ENCODE measurements at places on chromosomes 4 and X. TPM values are rescaled to one million over a fixed set of nuclear protein-coding genes. Genes with fewer than 3 reads are reported as not detected.

BRCC3 gene
- 10.7 TPM for total RNA-seq

EPHA5 gene
- total RNA-seq = 0.91 TPM

SLITRK4 gene
- not detected for total RNA-seq

CHST7 gene
- total RNA-seq = 4.4 TPM

- DNase-seq = no peak
Measured at GRCh38 chr4:23269566-23269965, 576.8 kb downstream of the GBA3 start.

GRCh38 chr4:173490256-173490655 lies 39.8 kb downstream of the HAND2 start:
- DNase-seq = no peak

DNA sequence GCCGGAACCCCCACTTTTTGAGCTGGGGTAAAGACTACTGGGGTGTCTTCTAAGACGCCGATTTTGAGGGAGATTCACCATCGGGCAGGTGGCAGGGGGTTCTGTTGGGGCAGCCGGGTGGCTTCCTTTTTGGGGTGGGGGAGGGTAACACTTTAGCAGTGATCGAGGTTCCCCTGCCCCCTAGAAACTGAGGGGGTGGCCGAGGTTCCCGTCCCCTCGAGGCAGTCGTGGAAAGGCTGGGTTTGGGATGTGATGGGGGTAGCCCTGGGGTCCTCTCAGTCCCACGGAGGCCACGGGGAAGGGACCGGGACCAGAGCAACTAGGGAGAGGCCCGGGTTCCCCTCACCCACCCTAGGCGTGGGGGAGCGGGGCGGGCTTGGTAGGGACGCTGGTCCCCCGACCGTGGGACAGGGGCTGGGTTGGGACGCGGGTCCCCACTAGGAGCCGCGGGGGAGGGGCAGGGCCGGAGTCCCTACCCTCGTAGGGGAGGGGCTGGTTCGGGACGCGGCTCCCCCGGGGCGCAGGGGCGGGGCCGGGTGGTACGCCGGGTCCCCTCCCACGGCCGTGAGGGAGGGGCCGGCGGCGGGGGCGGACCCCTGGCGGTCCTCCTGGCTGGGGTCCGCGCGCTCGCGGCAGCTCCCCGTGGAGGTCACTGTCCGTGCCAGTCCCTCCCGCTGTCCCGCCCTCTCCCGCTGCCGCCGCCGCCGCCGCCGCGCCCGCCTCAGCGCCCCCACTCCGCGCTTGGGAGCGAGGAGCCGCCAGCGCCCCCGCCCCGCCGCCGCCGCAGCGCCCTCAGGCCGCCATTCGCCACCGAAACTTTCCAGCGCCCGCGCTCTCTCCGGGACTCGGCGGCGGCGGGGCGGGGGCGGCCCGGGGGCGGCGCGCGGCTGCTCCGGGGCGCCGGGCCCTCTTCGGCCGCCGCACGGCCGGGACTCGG lies at the start of gene TBL1X:
TBL1X (plus strand) TSS at position 624 of the 937 bp plus-strand sequence. CDS start 188,529 bp downstream, outside the sequence.
- DNase-seq = peak; percentile 44

GRCh38 chr4:112898357-112899141 lies 150.9 kb upstream of the ANK2 start:
- DNase-seq = no peak

- no peak for DNase-seq
Measured at GRCh38 chr4:41598580-41598979, 60.6 kb downstream of the LIMCH1 start.

DNA sequence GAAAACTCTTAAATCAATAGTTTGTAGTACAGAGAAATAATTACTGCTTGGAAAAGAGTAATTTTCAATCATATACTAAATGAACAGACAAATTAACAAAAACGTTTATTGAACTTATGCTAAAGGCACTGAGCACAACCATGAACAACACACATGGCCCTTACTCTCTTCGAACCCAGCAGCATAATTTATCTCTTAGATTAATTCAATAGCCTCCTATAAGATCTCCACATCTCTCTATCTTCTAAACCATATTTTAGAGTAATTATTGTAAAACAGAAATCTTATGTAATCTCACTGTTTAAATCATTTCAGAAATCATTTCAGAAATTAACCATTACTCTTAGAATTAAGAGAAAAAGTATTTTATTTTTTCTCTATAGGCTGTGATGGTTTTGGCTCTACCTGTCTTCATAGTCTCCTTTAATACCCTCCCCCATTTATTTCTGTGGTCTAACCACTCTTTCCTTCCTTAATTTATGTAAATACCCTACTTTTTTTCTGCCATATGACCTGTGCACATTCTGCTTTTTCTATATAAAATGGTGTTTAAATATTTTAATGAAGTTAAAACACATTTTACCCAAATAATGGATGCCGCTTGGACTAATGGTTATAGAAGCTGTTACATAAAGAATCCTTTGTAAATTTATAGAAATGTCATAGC lies 218.5 kb downstream of the CCSER1 start:
- DNase-seq = no peak

GRCh38 chr4:26862381-26862915 lies 1.8 kb downstream of the STIM2 start:
- DNase-seq = no peak

GRCh38 chrX:52574416-52575275 lies 57.8 kb upstream of the XAGE1B start:
- DNase-seq = peak; percentile 47

DNA sequence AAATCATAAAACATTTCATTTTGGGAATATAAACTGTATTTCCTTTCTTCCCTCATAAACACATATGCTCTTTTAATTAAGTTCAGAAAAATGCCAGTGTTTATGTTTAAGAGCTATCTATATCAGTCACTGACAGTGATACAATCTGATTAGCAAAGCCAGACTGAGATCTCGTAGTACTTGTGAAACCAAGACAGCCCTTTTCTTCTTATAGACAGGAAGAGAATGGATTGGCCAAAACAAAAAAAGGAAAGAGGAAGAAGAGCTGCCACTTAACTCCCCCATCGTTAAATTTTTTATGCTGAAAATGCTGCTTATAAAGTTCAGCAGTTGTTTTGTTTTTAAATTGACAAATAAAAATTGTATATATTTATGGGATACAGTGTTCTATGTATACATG lies 87.4 kb downstream of the PLAC1 start:
- no peak for DNase-seq

- DNase-seq = no peak
Measured at GRCh38 chr4:118400356-118400755, 47.6 kb upstream of the PRSS12 start.

- no peak for DNase-seq
Measured at GRCh38 chrX:103311399-103311780, 600 bp upstream of the BEX2 start.

DNA sequence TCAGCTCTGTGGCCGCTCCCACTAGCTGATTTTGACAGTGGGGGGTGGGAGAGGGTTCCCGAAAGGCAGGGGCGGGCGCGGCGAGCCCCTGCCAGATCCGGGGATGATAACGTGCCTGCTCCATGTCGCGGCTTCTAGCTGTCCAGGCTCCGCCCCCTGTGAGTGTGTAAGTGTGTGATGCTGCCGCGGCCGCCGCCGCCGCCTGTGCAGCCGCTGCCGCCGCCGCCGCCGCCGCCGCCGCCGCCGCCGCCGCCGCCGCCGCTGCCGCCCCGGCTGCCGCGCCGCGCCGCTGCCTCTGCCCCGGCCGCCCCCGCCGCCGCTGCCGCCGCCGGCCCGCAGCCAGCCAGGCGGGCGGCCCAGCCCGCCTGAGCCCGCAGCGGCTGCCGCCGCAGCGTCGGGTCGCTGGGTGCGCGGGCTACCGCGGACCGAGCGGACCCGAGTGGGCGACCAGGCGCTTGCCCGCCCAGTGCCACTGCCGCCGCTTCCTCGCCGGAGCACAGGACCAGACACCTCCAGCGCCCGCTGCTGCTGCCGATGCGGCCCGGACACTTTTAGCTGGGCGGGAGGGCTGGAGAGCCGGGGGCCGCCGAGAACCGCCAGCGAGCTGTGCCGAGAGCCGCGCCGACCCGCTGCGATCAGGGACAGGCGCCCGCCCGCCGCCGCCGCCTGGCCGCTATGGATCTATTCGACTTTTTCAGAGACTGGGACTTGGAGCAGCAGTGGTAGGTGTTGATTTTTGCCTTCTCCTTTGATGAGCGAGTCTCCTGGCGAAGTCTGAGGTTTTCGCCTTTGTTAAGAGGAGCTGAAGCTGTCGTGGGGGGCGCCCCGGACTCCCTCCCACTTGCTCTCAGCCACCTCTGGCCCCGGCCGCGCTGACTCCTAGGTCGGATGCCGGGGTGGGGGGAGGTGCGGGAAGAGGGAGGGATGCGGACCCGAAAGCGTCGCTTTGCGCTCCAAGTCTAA lies at the start of gene AFF2:
AFF2 (plus strand) TSS at position 195 of the 963 bp plus-strand sequence; CDS start at position 676, 481 bp downstream.
- DNase-seq = peak; percentile 16

- no peak for DNase-seq
Measured at GRCh38 chr4:78691971-78692821, 84.0 kb upstream of the BMP2K start.

GRCh38 chrX:118495958-118496762 lies 545 bp downstream of the DOCK11 start:
- peak; percentile 36 for DNase-seq

DNA sequence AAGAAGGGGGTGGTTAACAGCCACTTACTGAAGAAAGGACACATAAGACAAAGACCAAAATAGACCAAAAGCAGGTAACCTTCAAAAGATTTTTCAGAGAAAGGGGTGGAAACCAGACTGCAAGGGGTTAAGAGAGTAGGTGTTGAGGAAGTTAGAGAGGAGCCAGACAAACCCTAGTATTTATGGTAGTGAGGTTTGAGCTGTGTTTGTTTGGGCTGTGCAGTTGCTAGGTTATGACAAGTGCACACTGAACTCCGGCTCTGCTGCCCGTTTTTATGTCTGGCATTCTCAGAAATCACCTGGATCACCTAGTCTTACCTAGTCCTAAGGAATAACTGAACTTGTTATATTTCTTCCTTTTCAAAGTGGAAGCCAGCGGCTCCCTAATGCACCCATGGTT lies 22.9 kb upstream of the G3BP2 start:
- DNase-seq = no peak

DNA sequence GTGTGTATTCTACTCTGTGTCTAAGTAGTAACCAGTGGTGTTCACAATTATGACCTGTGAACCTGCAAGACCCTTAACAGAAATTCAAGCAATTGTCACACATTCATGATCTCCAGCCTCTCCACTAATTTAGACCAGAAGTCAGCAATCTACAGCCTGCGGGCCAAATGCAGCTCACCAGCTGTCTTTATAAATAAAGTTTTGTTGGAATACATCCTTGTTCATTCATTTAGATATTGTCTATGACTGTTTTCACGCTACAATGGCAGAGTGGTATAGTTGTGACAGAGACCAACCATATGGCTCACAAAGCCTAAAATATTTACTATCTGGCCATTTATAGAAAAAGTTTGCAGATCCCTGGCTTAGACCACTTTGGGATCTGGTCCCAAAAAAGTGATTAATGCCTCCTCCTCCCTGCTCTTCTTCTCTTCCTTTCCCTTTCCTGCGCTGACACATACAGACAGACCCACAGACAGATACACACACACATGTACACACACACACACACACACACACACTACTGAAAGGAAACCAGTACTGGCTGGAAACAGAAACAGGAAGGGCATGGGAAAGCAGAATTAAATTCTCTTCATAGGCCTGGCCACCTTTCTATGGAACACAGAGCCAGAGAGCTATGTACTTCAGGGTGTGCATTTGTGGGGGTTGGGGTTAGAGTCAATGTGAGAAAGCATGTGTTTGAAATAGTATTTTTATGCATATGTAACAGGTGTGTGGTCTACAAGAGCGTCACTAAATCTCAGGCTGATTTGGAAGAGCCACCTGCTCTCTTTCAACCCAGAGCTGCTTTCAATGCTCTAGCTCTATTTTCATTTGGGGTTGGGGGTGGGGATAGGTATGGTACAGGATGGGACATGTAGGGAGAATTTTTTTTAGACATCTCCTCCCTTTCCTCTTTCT lies 49.7 kb upstream of the TMEM164 start:
- DNase-seq = no peak

DNA sequence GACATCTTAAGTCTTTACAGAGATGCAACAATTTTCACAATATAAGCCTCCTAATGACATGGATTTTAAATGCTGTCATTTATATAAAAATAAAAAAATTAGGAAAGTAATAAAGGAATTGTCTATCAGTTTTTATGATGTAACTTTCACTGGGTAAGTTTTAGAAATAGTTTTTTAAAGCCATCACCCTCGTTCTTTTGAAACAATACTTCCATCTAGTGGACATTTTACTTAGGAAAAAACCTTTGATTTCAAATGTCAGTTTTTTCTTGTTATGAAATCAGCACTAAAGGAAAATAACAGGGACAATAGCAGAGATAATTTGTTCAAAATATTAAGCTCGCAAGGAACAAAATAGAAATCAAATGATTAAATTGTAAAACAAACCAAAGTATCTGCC lies 24.3 kb upstream of the NDNF start:
- DNase-seq = no peak

GRCh38 chr4:138238521-138239292 lies 3.4 kb downstream of the SLC7A11 start:
- no peak for DNase-seq

- peak; percentile 10 for DNase-seq
Measured at GRCh38 chrX:120238933-120239332, 11.7 kb upstream of the ZBTB33 start.

DNA sequence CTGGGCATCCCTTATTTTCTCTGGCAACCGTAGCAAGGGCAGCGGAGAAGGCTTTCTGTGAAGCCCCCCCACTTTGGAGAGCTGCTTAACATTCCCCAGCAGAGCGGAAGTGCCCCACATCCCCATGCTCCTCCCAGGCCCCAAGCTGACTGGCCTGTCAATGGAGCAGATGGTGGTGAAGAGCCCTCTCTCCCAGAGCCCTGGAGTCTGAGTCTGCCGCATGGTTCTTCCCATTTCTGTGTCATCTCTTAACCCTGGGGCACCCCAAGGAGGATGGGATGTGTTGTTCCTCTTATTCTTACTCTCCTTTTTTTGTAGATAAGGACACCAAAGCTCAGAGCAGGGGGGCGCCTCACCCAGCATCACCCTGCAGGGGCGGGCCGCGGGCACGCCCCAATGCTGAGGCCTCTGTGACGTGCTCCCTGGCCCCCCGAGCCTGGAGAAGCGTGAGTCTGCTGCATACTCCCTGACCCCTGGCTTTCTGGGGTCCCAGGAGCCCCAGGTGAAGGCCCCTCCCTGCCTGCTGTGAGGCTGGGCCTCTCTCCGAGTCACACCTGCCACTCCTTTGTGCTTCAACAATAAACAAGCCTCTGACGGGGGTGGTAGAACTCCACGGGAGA lies 35.9 kb downstream of the ADRA2C start:
- no peak for DNase-seq

DNA sequence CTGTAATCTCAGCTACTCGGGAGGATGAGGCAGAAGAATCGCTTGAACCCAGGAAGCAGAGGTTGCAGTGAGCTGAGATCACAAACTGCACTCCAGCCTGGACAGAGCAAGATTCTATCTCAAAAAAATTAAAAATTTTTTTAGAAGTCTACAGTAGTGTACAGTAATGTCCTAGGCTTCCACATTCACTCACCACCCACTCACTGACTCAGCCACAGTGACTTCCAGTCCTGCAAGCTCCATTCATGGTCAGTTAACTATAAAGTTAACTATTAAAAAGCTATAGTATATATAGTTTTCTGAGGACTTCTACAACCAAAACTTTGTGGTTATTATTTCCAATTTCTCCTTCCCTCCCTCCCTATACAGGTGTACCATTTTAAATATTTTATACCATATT lies 34.7 kb upstream of the NEUROG2 start:
- peak; percentile 27 for DNase-seq
